ENCODE measurements at places on chromosomes 1 and 21. TPM values are rescaled to one million over a fixed set of nuclear protein-coding genes. Genes with fewer than 3 reads are reported as not detected.

The CDC42SE1 gene
- 16.7 TPM for total RNA-seq

DNA sequence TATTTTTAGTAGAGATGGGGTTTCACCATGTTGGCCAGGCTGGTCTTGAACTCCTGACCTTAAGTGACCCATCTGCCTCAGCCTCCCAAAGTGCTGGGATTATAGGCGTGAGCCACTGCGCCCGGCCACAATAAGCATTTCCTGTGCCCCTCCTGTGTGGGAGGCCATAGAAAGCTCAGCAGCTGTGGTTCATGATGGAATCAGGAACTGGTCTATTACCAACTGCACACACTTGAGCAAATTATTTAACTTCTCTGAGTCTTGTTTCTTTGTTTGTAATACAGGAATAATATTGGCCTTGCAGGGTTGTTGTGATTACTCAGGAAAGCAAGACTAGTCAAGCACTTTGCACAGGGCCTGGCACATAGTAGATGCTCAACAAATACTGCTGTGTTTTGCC is 15.0 kb downstream of the RHBG start:
- H3K4me1 ChIP-seq: peaks cover 2% of the 10 kb centered on the region
- no peak for DNase-seq
- H3K4me3 ChIP-seq: no peak overlapping the region
- H3K27ac ChIP-seq: no peak overlapping the region
- no peaks in the 10 kb centered on the region for H3K27me3 ChIP-seq

GRCh38 chr1:184545601-184546000 is 158.8 kb downstream of the C1orf21 start:
- no peak overlapping the region for H3K27ac ChIP-seq
- no peak overlapping the region for H3K4me3 ChIP-seq
- H3K36me3 ChIP-seq: no peaks in the 10 kb centered on the region
- no peak for DNase-seq
- no peaks in the 10 kb centered on the region for H3K4me1 ChIP-seq

The CD5L gene
- 124 TPM for total RNA-seq

DNA sequence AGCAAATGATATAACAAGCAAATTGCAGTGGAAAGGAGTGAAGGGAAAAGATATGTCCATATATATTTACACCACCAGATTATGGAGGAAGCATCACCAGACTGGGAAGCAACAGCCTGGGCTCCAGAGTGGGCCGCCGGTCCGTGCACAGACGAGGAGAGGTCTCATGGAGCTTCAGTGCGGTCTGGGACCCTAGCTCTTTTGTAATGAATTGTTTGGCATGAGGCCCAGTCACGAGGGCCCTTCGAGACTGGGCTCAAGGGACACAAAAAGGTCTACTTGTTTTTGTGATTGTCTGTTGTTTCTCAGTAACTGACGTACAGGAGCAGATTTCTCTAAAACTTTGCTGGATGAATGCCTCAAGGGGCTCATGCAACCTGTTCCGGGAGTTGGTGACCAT is 12.9 kb upstream of the STUM start:
- H3K27me3 ChIP-seq: no peaks in the 10 kb centered on the region
- no peak for DNase-seq
- H3K4me1 ChIP-seq: no peaks in the 10 kb centered on the region
- H3K27ac ChIP-seq: no peak overlapping the region
- no peak overlapping the region for H3K4me3 ChIP-seq

- H3K4me1 ChIP-seq: no peaks in the 10 kb centered on the region
- DNase-seq: no peak
- no peak overlapping the region for H3K4me3 ChIP-seq
- no peak overlapping the region for H3K27ac ChIP-seq
- peaks cover 28% of the 10 kb centered on the region for H3K36me3 ChIP-seq
- H3K27me3 ChIP-seq: no peaks in the 10 kb centered on the region
Observed at GRCh38 chr21:33840771-33841170, 74.8 kb downstream of the ATP5PO start.

DNA sequence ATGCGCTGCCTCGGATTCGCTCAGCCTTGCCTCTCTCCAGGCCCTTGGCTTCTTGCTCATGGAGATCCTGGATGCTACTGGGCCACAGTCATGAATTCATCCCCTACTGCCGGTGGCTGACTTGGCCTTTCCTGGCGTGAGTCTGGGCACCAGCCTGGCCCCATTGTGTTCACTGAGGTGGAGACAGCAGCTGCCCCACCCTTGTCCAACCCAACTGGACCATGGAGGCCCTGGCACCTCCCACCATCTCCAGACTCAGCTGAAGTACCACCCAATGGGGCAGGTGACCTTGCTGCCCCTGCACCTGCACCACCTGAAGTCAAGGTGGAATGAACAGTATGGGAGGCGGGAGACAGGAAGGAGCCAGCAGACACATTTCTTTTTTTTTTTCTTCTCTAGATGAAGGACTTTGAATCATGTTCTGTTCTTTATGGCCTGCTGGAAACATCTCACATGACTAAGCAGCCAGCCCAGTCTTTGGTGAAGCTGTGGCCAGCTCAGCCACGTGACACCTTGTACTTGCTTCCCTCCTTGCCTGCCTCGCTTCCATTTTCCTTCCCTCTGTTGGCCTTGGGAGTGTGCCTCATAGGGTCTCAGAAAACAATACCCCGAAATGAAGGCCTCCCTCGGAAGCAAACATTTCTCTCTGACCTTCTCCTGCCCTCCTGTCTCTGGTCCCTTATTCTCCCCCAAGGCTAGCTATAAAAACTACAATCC is 3.8 kb upstream of the SLC30A2 start:
- DNase-seq: no peak
- peaks cover 14% of the 10 kb centered on the region for H3K27me3 ChIP-seq
- peaks cover 8% of the 10 kb centered on the region for H3K4me1 ChIP-seq
- H3K4me3 ChIP-seq: no peak overlapping the region
- H3K27ac ChIP-seq: no peak overlapping the region
- H3K36me3 ChIP-seq: no peaks in the 10 kb centered on the region

- no peaks in the 10 kb centered on the region for H3K4me1 ChIP-seq
- H3K27ac ChIP-seq: no peak overlapping the region
- no peaks in the 10 kb centered on the region for H3K36me3 ChIP-seq
- H3K4me3 ChIP-seq: no peak overlapping the region
- H3K27me3 ChIP-seq: no peaks in the 10 kb centered on the region
Observed at GRCh38 chr1:201594575-201595245, 55.8 kb downstream of the NAV1 start.

The OR2L8 gene
- total RNA-seq: 0.09 TPM

DNA sequence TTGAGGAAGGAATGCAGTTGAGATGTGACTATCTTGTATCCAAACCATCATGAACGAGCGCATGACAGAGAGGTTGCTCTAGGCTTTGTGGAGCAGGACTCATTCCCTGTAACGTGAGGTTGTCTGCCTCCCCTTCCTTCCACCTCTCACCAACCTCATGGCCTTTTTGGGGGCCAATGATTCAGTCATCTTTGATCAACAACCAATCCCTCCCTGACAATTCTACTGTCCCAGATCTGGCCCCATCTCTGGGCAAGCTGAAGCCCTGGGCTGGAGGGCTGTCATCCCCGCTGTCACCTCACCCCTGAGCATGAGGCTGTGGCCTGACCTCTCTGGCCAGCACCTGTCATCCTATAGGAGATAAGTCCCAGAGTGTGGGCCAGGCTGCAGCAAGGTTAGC is 19.7 kb downstream of the MTARC1 start:
- H3K4me1 ChIP-seq: peaks cover 7% of the 10 kb centered on the region
- no peak overlapping the region for H3K27ac ChIP-seq

DNA sequence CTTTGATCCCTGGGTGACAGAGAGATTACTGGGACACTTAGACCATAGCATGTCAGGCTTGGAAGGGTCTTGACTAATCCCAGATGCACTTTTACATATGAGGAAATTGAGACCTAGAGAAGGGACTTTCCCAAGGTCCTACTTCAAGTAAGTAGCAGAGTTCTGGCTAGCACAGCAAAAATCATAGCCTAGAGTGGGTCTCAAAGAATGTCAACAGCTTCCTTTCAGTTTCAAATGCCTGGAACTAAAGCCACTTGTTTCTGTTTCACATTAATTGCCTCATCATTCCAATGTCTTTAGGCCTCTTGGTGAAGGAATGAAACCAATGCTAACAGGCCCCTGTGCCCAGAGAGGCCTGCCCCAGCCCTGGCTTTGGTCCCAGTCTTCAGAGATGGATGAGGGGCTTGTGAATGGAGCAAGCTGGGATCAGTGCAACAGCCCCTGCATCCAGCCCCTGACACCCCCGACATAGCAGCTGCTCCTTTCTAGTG is 26.6 kb downstream of the ATF3 start:
- H3K4me1 ChIP-seq: no peaks in the 10 kb centered on the region
- H3K4me3 ChIP-seq: no peak overlapping the region
- no peaks in the 10 kb centered on the region for H3K27me3 ChIP-seq

The SNIP1 gene
- total RNA-seq: 9.7 TPM

- no peaks in the 10 kb centered on the region for H3K36me3 ChIP-seq
- no peak overlapping the region for H3K4me3 ChIP-seq
- no peak for DNase-seq
- no peaks in the 10 kb centered on the region for H3K27me3 ChIP-seq
- no peaks in the 10 kb centered on the region for H3K4me1 ChIP-seq
Observed at GRCh38 chr1:70843452-70843851, 204.2 kb downstream of the PTGER3 start.

DNA sequence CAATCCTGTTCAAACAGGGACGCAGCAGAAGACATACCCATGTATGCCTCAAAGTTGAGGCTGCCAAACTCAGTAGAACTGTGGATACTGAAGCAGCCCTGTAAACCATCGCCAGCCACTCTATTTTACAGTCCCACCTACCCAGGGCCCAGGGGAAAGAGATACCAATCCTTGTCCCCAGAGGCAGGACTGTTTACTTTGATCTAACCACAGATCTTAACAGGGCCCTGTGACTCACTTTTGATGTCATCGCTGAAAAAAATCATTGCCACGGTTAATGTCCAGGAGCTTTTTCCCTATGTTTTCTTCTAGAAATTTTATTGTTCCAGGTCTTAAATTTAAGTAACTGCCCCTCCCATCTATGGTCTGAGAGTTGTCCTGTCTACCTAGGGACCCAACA is 538.4 kb upstream of the NCAM2 start:
- no peak for DNase-seq
- H3K4me3 ChIP-seq: no peak overlapping the region
- no peaks in the 10 kb centered on the region for H3K36me3 ChIP-seq
- H3K27ac ChIP-seq: no peak overlapping the region

GRCh38 chr1:213669964-213670691 is 317.6 kb upstream of the PROX1 start:
- H3K27ac ChIP-seq: no peak overlapping the region
- no peak overlapping the region for H3K4me3 ChIP-seq
- no peaks in the 10 kb centered on the region for H3K36me3 ChIP-seq
- peaks cover 8% of the 10 kb centered on the region for H3K4me1 ChIP-seq
- no peaks in the 10 kb centered on the region for H3K27me3 ChIP-seq

- no peak overlapping the region for H3K27ac ChIP-seq
- H3K27me3 ChIP-seq: no peaks in the 10 kb centered on the region
- DNase-seq: no peak
Observed at GRCh38 chr1:96306809-96307560, 414.6 kb upstream of the PTBP2 start.

DNA sequence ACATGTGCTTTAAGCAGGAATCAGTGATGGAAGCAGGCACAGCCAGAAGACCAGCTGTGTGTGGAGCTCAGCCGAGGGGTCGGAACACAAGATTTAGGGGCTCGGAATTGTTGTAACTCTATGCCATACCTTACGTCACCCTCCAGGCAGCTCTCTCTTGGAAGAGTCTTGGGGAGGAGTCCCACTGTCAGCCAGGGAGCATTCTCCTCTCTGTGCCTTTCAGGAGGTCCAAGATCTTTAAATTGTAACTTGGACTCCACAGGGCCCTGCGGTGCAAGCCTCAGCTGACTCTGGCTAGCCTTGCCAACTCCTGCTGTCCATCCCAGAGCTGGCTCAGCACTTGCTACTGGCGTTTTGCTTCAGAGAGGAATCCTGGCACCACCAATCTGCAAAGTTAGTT is 26.4 kb upstream of the ROR1 start:
- no peaks in the 10 kb centered on the region for H3K4me1 ChIP-seq
- no peak for DNase-seq
- H3K27me3 ChIP-seq: no peaks in the 10 kb centered on the region

DNA sequence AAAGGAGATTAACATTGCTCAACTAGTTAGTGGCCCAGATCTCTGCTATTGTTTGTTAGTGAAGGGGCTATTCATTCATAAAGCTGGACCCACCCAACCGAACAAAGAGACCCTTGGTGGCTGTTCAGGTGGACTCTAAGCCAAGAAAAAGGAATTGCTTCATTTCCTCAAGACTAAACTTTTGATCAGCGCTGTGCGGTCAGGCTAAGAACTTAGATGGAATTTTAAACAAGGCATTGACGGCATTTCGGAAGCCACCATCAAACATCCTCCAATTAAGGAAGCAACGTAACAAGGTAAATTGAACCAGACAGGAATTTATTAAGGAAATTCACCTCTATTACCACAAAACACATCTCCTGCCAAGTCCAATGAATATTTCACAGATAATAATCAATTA is 19.9 kb upstream of the SHCBP1L start:
- H3K4me3 ChIP-seq: no peak overlapping the region
- H3K27me3 ChIP-seq: no peaks in the 10 kb centered on the region
- H3K27ac ChIP-seq: no peak overlapping the region
- no peaks in the 10 kb centered on the region for H3K36me3 ChIP-seq
- H3K4me1 ChIP-seq: no peaks in the 10 kb centered on the region

The MRPL9 gene
- 22.5 TPM for total RNA-seq

GRCh38 chr1:189783456-189783855 is 694.2 kb downstream of the BRINP3 start:
- H3K4me3 ChIP-seq: no peak overlapping the region
- no peaks in the 10 kb centered on the region for H3K4me1 ChIP-seq
- H3K36me3 ChIP-seq: no peaks in the 10 kb centered on the region
- H3K27me3 ChIP-seq: no peaks in the 10 kb centered on the region
- DNase-seq: no peak

DNA sequence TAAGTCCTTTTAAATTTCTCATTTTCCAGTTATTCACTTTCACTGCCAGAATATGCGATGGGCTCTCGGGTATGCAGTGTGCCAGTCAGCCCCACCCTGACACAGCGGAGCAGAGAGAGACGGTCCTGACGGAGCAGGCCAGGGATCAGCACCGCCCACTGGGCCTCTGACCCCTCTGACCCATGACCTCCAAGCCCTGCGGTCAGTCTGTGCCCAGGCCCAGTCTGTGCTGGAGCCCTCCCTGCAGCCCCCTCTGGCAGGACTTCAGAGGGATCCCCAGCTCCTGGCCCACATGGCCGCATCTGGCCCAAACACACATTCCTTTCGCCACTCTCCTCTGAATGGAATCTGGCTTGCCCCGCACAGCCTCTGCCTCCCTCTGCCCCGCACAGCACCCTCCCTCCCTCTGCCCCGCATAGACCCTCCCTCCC is 43.4 kb upstream of the COL6A2 start:
- no peak overlapping the region for H3K27ac ChIP-seq
- H3K27me3 ChIP-seq: no peaks in the 10 kb centered on the region
- H3K4me1 ChIP-seq: no peaks in the 10 kb centered on the region

Data from liver (tissue), 10 donors.